Naive thymus-derived CD8-positive, alpha-beta T cell (primary cell): ENCODE measurements at places on chromosomes 3 and 15.
A peak's percentile ranks its signal among the peaks of the same experiment; 100 is the strongest.

DNA sequence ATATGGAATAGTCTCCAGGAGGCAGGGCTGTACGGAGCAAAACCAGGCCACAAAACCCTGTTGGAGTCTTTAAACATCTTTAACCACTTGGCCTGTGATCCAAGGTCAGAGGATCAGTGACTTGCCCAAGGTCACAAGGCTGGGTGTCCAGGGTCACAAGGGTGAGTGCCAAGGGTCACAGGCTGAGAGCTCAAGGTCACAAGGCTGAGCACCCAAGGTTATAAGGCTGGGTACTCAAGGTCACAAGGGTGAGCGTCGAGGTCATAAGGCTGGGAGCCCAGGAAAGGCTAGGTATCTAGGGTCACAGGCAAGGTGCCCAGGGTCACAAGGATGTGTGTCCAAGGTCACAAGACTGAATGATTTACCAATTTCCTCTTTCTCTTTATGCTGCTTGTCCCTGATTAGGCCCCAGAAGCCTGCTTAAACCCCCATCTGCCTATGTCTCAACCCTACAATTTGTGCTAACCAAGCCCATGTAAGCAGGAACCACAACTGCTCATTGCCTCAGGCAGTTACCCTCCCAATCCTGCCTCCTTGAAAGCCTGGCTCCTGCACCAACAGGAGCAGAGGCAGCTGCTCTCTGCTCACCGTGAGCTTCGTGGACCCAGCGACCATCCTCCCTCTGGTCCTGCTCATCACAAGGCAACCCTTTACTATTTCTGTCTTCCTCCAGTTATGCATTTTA, 51.5 kb downstream of the MGLL start:
- H3K4me3 ChIP-seq, result no peak overlapping the region
- no peaks in the 10 kb centered on the region for H3K36me3 ChIP-seq
- H3K27ac ChIP-seq, result no peak overlapping the region

DNA sequence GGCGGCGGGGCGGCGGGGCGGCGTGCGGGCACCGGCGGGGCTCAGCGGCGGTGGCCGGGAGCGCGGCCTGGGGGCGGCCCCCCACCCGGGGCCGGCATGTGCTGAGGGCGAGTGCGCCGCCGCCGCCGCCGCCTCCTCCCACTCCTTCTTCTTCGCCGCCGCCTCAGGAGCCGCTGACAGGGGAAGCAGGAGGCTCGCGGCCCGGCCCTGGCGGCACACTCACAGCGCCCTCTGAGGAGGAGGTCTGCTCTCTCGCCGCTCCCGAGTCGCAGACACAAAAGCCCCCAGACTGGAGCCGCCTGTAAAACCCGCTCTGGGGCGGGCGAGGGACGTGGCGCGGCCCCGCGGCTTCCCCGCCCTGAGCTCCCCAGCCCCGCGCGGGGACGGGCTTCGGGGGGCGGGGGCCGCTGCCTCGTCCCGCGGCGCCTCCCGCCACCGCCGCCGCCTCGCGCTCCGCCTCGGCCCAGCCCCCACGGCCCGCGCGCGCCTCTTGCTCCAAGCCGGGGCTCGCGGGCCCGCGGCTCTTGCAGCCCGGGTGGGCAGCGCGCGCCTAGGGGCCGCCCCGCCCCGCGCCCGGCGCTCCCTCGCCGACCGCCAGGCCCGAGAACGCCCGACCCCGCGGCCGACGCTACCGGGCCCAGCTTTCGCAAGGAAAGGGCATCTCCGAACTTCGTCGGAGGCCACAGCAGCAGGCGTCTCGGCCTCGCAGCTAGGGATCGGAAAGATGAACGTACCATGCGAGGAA, at the start of gene PYGO1:
Gene PYGO1, minus strand, starts transcription at position 276 of the 745 bp plus-strand sequence. CDS start 462 bp downstream, outside the sequence.
- H3K27me3 ChIP-seq, result peaks cover 54% of the 10 kb centered on the region
- H3K4me3 ChIP-seq, result peak within 1 kb of the TSS; percentile 74
- peak; percentile 21 for DNase-seq

DNA sequence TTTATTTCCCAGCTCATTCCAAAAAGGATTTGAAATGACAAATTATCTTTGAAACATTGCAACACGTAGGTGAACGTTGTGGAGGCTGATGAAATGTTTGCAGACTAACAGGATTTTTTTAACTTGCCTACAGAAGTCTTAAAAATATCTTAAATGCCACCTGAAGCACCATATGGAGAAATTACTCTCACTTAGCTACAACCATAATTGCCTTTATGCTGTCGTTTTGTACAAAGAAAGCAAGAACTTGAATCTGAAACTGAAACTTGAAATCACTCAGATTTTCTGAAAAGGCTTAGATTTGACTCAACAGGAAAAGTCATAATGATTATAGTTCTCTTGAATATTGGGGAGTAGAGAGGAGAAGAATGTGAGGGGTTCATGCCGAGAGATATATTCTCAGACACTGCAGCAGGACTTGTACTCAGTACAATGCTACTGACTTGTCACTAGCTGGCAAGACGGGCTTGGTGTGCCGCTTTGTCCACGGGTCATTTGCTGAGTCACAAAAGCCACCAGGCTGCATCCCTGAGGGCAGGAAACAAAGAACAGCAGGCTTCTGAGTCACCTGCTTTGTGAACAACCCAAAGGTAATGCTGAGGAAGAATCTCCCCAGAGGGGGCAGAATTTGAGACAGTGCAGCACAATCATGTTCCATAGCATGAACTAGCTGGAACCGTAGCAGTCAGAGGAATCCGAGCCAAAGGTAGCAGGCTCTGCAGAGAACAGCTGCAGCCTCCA, 7.1 kb upstream of the FMN1 start:
- no peaks in the 10 kb centered on the region for H3K27me3 ChIP-seq
- H3K27ac ChIP-seq, result peak overlapping the region; percentile 27
- peaks cover 9% of the 10 kb centered on the region for H3K4me1 ChIP-seq
- DNase-seq, result no peak
- peak overlapping the region; percentile 45 for H3K4me3 ChIP-seq

- peaks cover 51% of the 10 kb centered on the region for H3K36me3 ChIP-seq
- peak overlapping the region; percentile 89 for H3K27ac ChIP-seq
- peak overlapping the region; percentile 67 for H3K4me3 ChIP-seq
- H3K4me1 ChIP-seq, result peaks cover 38% of the 10 kb centered on the region
- no peak for DNase-seq
- H3K27me3 ChIP-seq, result no peaks in the 10 kb centered on the region
Measured at GRCh38 chr3:112126511-112126911, 6.5 kb downstream of the GCSAM start.

DNA sequence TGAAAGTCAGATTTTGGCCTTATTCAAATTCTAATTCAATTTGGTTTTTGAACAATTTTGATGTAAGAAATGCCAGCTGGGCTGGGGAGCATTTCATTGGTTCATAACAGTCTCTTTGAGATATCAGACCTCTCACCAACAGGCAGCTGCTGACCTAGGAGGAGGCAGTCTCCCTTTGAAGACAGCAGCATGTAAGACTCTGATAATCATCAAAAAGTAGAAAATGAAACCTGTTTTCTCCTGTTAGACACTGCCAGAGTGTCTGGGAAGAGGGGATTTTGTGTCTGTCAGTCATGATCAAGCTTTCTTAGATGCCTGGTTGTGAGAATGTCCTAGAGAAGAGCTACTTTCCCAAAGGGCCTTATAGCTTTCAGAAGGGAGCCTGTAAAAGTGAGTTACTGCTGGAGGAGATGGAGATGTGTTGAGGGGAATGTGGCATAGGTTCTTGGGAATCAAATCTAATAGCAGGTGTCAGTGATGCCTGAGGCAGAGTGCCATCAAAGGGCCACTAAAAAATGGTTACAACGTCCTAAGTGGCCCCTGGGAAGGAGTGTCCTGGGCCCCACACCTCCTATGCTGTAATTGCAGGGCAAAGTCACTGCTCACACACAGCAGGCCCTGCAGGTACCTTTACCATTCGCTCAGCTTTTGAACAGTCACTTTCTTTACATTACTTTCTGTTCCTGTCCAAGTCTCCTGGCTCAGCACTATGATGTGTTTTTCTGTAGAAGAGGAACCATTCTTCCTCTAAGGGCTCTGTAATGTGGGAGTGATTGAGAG, 43.1 kb downstream of the FSTL1 start:
- H3K36me3 ChIP-seq, result no peaks in the 10 kb centered on the region
- DNase-seq, result no peak
- no peaks in the 10 kb centered on the region for H3K4me1 ChIP-seq
- H3K4me3 ChIP-seq, result no peak overlapping the region

DNA sequence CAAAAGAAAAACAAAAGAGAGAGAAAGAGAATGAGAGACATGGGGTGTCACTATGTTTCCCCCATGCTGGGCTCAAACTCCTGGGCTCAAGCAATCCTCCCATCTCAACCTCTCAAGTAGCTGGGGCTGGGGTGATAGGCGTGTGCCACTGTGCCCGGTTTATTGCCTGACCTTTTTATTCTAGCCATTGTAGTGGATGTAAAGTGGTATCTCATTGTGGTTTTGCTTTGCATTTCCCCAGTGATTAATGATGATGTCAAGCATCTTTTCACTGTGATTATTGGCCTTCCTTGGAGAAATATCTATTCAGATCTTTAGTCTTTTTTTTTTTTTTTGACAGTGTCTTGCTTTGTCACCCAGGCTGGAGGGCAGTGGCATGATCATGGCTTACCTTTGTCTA, 37.7 kb upstream of the GK5 start:
- no peaks in the 10 kb centered on the region for H3K36me3 ChIP-seq
- H3K27me3 ChIP-seq, result no peaks in the 10 kb centered on the region
- no peak overlapping the region for H3K4me3 ChIP-seq
- no peak overlapping the region for H3K27ac ChIP-seq
- DNase-seq, result no peak
- H3K4me1 ChIP-seq, result no peaks in the 10 kb centered on the region

DNA sequence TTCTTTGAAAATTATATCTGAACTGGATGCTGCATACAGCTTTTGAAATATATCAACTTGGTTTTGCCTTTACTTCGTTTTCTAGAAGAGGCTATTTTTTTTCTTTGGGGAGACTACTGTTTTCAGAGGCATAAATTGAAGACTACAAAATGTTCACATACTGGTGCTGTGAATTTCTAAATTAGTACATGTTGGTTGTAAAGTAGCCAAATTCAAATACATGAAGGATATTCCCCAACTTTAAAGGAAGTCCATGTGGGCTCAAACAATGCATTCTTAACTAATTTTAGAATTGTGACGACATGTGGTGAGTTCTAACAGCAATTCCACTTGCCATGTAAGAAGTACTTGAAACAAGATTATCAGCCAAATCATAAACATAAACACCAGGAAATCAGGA, 295.7 kb downstream of the TUSC7 start:
- no peaks in the 10 kb centered on the region for H3K36me3 ChIP-seq
- no peaks in the 10 kb centered on the region for H3K4me1 ChIP-seq
- no peak overlapping the region for H3K4me3 ChIP-seq
- H3K27me3 ChIP-seq, result no peaks in the 10 kb centered on the region
- no peak for DNase-seq

- no peak overlapping the region for H3K27ac ChIP-seq
- H3K4me3 ChIP-seq, result no peak overlapping the region
- H3K27me3 ChIP-seq, result peaks cover 13% of the 10 kb centered on the region
- no peaks in the 10 kb centered on the region for H3K36me3 ChIP-seq
- no peaks in the 10 kb centered on the region for H3K4me1 ChIP-seq
Measured at GRCh38 chr3:53150247-53151085, 10.5 kb upstream of the PRKCD start.

DNA sequence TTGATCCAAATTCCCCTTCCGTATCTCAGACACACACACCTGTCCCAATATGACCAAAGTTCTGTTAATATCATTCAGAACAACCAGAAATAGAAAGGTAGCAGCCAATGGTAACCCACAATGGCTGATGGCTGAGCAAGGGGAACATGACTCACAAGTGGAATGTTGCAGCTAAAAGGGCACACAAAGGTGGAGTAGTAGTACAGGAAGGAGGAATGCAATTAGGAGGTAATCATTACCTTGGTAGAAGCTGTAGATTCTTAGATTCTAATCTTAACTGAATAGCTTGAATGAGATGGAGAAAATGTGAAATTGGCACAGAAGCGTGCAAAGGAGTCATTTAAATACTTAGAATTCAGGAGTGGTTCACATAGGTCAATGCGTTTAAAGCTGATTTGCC, 347.9 kb downstream of the NR2F2 start:
- no peak for DNase-seq
- H3K27ac ChIP-seq, result no peak overlapping the region
- no peak overlapping the region for H3K4me3 ChIP-seq

DNA sequence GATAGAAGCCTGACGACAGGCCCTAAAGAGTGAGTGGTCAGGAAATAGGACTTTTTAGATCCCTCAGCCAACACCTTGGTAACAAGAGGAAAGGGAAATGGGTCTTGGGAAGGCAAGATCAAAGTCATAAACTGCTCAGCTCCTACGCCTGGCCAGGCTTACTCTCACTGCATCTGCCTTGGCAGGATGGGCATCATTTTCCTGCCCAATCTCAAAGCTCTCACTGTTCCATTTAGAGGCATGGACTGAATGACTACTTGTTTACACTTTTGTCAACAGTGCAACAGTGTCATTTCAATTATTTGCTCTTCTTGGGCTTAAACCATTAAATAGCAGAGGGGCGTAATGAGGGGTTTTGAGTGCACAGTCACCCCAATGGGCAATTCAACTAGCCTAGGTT, 808.7 kb downstream of the GRM7 start:
- no peak overlapping the region for H3K27ac ChIP-seq
- H3K36me3 ChIP-seq, result no peaks in the 10 kb centered on the region
- no peak for DNase-seq
- H3K27me3 ChIP-seq, result no peaks in the 10 kb centered on the region
- no peak overlapping the region for H3K4me3 ChIP-seq

- H3K4me3 ChIP-seq, result no peak overlapping the region
- no peaks in the 10 kb centered on the region for H3K4me1 ChIP-seq
- DNase-seq, result no peak
- peaks cover 13% of the 10 kb centered on the region for H3K36me3 ChIP-seq
- H3K27ac ChIP-seq, result no peak overlapping the region
Measured at GRCh38 chr3:18054625-18055024, 312.2 kb upstream of the TBC1D5 start.

DNA sequence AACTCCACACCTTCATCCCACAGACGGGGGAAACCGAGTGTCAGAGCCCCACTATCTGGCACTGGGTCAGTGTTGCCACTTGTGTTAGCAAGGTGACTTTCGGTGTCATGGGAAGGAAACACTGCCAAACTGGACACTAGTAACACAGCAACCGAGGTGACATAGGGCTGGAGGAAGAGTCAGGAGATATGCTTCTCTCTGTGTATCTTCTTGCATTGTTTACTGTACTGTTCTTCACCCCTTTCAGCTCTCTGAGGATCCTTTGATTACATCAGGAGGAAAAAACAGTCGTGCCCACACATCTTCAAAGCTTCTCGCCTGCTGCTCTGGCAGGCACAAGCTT, 109.4 kb upstream of the RAD18 start:
- H3K4me3 ChIP-seq, result no peak overlapping the region
- peaks cover 3% of the 10 kb centered on the region for H3K27me3 ChIP-seq
- no peaks in the 10 kb centered on the region for H3K4me1 ChIP-seq
- no peak overlapping the region for H3K27ac ChIP-seq

GRCh38 chr3:141060327-141060726, 9.2 kb downstream of the SPSB4 start:
- H3K4me3 ChIP-seq, result no peak overlapping the region
- H3K4me1 ChIP-seq, result peaks cover 11% of the 10 kb centered on the region
- no peak for DNase-seq
- H3K36me3 ChIP-seq, result no peaks in the 10 kb centered on the region
- H3K27ac ChIP-seq, result no peak overlapping the region
